ENCODE measurements at places on chromosomes 7 and 10.
A peak's percentile ranks its signal among the peaks of the same experiment; 100 is the strongest.

DNA sequence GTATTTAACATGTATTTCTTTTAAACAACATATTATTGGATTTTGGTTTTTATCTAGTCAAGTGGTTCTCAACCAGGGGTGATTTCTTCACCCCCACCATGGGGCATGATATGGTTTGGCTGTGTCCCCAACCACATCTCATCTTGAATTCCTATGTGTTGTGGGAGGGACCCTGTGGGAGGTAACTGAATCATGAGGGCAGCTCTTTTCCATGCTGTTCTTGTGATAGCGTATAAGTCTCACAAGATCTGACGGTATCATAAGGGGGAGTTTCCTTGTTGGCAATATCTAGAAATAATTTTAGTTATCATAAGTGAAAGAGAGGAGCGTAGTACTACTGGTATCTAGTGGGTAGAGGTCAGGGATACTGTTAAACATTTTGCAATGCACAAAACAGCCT, 37.6 kb downstream of the TMEM168 start:
- no peak for DNase-seq

DNA sequence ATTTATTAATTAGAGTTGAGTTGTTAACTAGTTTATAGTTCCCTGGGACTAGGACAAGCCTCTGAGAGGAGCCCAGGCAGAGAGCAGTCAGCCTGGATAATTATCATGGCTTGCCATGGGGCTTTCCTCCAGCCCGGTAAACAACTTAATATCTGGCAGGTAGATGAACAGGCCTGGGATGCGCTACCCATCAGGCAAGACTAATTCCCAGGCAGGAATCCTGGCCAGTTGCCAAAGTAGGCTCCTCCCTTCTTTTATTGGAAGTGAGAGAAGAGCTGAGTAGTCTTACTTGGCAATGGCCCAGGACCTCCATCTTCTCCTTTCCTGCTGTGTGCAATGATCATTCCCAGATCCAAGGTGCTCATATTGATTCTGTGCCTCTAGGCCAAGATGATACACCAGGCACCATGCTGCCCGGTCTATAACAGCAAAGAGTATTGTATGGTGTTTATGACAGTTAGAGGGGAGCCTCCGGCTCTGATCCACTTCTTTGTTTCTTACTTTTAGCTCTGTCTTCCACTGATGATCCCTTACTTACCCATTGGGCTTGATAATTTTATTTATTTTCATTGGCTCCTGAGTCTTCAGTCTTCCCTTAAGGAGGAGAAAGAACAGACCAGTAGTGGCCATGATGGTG, 408.7 kb downstream of the REEP3 start:
- DNase-seq = no peak

DNA sequence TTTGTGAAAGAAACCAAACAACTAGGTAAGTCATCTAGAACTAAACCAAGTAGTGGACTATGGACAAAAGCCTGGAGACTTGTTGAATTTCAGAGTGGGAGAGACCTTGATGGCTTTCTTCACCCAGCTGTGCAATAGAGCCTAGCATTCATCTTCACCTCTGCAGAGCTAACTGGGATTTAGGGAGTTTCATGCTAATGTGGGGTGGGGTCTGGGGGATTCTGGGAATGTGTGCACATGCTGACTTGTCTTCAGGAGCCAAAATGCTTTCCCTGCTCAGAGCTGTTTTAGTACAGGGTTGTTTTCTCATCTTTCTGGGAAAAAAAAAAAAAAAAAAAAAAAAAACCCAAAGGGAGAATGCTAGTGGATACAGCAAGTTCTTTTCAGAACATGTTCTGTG, 81.3 kb upstream of the ARHGAP21 start:
- no peak for DNase-seq

DNA sequence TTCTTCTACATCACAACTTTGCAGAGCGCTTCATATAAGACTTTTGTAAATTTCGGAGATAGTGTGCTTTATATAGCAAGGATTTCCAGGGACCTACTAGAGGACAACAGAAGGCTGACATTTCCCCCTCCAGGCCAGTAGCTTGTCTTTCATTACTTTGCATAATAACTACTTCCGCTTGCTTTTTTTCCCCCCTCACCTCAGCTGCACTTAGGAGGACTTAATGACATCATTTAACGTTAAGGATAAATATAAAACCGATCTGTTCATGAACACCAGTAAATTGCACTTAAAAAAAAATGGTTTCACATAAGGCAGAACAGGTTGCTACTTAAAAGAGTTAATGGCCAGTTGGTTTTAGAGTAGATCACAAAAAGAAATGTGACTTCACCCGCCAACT, 172.3 kb downstream of the AUTS2 start:
- no peak for DNase-seq

DNA sequence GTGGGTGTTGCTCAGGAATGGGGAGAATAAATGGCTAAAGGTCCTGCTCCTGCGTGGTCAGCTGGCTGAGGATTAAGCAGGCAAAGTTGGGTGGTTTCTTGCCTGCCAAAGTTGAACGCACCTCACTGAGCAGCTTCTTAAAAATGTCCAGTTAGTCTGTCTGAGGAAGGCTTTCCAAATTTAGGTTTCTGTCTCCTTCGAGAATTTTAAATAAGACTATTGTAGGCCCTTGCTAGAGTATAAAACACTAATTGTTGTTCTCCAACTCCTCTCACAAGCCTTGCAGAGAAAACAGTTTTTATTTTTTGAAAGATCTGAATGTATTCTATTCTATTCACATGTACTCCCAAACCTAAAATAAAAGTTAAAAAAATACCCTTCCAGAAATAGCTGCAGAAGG, 122.0 kb upstream of the LAMB4 start:
- DNase-seq = no peak

DNA sequence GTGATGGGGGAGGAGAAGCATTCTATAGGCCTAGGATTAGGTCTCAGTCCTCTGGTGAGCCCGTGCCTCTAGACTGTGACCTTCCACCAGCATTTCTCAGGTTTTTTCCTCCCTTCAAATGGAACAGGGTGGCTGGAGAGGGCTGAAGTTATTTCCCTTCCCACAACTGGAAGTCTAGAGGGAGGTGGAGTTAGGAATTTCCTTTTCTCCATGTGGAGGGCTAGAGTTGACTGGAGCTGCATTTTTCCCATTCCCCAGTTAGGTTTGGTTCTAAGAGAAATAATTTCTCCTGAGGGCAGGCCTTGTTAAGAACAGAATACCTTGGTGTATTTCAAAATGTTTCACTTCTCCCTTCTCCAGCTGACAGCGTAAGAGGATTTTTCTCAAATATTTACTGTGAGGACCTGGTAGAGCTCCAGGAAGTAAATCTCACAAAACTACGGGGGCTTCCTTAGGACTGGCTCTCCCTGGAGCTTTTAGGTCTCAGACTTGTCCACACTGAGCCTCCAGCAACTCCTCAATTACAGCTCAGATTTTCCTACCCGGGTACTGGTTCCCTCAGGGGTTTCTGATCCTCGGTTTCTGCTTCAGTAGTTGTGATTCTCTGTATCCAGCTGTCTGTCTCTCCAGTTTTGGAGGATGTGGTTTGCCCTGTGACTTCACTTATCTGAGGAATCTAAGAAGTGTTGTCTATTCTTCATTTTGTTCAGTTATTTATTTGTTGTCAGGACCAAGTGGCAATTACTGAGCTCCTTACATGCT, 6.0 kb upstream of the REEP3 start:
- DNase-seq = peak; percentile 22

GRCh38 chr7:92319243-92319642, 73.5 kb downstream of the ANKIB1 start:
- DNase-seq = no peak

- no peak for DNase-seq
These were observed 99.6 kb upstream of the TBX20 start for GRCh38 chr7:35353481-35353880.

DNA sequence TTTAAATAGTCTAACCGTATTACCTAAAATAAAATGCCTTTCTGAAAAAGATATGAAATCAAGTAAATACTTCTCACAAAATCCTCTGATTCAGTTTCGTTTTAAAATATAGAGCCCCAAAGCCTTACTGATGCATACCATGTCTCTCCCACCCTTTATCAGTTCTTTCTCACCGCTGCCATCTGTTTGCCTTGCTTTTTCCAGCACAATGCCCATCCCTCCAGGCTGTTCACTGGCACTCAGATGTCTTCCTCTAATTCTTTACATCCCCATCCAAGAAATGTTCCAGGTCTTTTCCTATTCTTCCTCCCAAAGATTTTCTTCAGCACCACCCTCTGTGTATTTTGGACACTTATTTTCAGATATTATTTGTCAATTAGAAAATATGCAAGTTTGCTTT, 116.5 kb upstream of the LRRN3 start:
- DNase-seq = no peak

DNA sequence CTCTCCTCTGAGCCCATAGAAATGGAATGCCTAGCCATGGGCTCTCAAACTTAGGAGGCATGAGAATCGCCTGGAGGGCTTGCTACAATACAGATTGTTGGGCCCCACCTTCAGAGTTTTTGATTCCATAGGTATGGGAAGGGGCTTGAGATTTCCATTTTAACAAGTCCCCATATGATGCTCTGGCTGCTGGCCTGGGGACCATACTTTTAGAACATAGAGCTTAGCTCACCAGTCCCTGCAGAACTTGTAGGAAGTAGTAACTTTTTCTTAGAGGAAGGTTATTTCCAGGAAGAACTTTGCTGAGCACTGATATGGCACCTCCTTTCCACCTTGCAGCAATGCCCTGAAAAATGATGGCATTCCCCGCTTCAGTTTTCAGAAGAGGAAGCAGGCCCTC, 177.0 kb upstream of the ZMIZ1 start:
- no peak for DNase-seq

GRCh38 chr7:84226759-84227158, 32.2 kb upstream of the SEMA3A start:
- DNase-seq = no peak

- DNase-seq = no peak
These were observed 3.5 kb downstream of the DENND11 start for GRCh38 chr7:141698247-141699015.

DNA sequence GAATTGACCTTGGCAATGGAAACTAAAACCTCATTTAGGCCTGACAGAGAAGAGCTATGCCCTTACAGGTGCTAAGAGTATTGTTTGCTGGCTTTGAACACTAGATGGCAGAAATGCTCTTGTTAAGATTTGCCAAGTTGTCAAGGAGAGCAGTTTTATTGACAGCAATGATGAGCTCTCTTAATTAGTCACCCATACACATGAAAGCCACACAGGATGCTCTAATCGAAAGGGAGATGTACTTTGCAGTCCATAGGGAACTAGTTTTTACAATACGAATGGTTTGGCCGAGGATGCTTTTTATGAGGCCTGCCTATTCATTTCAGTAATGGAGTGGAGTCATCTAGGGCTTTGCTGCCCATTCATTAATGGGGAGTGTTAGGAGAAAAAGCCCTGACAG, 45.4 kb upstream of the MBL2 start:
- no peak for DNase-seq

- DNase-seq = no peak
These were observed 17.4 kb downstream of the MTPN start for GRCh38 chr7:135959646-135960363.

GRCh38 chr7:95910341-95910740, 138.0 kb downstream of the DYNC1I1 start:
- DNase-seq = no peak

GRCh38 chr10:131087464-131088215, 223.9 kb downstream of the TCERG1L start:
- DNase-seq = no peak

DNA sequence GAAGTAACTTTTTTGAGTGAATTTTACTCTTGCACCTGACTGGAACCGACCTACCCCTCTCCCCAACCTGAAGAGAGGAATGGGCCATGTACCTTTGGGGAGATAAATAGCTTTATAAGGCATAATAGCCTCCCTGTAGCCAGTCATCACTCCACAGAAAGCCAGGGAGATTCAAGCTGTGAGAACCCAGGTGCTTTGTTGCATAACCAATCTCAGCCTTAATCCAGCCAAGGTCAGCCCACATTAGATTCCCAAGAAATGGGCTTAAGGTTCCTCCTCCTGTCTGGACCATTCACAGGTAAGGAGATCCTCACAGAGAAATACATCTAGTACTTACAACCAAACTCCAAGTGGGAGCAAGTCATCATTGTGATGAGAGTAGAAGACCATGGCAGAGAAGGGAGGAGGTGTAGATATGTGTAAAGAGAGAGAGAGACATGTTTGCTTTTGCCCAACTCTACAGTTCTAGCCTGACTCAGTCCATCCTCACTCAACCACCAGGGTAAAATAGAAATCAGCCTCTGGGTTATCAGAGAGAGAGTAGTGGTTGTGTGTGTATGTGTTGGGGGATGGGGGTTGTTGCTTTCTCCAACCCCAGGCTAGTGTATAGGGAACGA, 23.6 kb downstream of the SKIDA1 start:
- DNase-seq = no peak

DNA sequence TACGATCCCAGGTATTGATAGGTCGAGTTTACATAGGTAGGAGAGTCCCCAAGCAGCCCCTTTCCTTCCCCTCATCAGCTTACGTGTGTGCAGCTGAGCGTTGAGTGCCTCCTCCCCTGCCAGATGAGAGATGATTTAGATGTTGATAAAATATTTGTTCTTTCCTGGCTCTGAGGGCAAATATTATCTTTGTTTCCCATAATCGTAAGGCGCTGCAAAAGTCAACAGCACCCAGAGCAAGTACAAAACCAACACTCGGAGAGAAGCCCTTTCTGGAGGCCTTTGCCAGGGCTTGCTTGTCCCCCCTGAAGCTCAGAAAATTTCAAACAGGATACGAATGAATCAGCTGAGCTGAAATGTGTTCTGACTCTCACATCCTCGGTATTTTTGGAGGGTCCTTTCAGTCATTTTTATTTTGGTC, 683.2 kb downstream of the LRMDA start:
- DNase-seq = no peak

- DNase-seq = no peak
These were observed 160.2 kb downstream of the IPMK start for GRCh38 chr10:58107506-58107905.

- DNase-seq = no peak
These were observed 1252.2 kb downstream of the REEP3 start for GRCh38 chr10:64773357-64773756.

- DNase-seq = no peak
These were observed 552.7 kb downstream of the DNAJB6 start for GRCh38 chr7:157889480-157889879.

- DNase-seq = no peak
These were observed 66.5 kb downstream of the MAP3K8 start for GRCh38 chr10:30500534-30500933.

DNA sequence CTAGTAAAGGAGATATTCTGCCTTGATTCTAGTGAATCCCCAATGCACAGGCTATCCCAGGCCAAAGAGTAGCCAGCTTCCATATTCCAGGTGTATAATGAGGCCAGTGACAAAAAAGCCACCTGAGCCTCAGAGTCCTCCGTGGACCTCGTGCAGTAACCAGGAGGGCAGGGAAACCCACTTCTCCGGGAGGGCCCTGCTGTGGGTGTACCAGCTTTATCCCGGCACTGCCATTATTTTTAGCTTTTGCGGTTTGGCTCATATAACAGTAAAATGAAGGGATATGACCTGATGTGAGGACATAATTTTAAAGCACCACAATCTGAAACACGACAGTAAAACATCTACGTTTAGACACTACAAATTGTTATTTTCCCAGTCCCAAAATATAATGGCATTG, 109.0 kb downstream of the SVIL start:
- no peak for DNase-seq
